Testis (tissue), 5 donors: ENCODE measurements at places on chromosomes 12 and 14. TPM values are rescaled to one million over a fixed set of nuclear protein-coding genes. Genes with fewer than 3 reads are reported as not detected.

SYT1 gene
- total RNA-seq: 1.7 TPM

CPM gene
- total RNA-seq: 22.5 TPM

KLRC2 gene
- not detected for total RNA-seq

CCDC196 gene
- 15.7 TPM for total RNA-seq

TBX5 gene
- 0.12 TPM for total RNA-seq
